NCI-H748 treated with DMSO at 0.1 percent for 48 hours (cell line): ENCODE measurements at places on chromosomes 6 and 20.

GRCh38 chr20:23305098-23305497 is 45.5 kb upstream of the NXT1 start:
- no peak for DNase-seq

- no peak for DNase-seq
Observed at GRCh38 chr6:50591135-50591534, 122.2 kb upstream of the TFAP2D start.

DNA sequence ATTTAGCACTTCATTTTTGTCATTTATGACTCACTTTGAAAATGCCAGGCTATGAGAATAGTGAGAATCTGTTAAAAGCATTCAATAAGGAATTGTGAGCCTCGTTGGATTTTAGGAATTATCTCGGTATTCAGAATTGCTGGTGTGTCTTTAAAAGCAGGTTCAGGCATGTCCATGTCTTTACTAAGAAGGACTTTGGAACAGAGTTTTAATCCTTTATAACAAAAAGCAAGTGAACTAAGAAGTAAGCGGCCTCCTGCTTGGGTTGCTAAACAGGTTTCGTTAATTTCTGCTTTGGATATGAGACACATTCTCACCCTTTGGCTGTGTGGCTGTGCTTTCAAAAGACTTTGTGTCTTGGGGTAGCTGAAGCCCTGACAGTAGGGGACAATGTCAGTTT is 74.9 kb downstream of the IGF2R start:
- DNase-seq: no peak

GRCh38 chr20:18511571-18511970 is 3.8 kb downstream of the SEC23B start:
- no peak for DNase-seq

DNA sequence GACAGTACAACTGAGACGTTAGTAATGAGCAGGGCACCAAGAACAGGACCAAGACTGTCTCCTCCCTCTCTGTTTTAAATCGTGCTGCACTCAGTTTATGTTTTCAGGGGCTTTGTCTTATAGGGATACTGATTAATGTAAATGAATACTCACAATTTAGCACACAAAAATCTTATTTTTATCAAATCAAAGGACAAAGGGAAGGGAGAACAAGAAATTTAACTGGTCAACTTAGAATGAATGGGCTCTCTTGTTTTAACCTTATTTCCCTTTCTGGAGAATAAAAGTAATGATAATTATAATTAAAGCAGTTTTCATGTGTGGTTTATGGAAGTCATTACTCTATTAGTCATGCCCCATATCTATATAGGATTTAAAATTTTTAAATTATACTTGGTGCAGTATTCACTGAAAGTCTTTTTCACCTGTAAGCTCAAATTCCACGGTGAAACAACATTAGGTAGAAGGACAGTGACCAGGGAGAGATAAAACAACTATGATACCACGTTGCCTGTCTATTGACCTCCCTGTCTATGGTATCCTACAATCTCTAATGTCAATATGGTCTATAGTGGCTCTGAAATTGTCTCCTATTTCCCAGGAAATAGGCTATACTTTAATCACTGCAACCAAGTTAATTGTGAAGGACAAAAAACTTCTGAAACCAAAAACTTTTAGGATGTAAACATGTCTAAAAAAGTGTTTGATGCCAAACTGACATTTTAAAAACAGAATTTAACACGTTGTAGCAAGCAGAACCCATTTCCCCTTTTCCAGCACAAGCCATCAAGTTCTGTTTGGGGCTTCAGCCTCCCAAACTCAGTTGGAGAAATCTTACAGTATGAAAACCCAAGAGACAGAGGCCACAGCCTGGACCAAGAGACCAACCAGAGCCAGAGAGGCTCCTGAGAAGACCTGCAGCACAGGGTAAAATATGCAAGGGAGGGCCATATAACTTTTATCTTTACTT is 15.0 kb downstream of the ELOVL5 start:
- DNase-seq: no peak

DNA sequence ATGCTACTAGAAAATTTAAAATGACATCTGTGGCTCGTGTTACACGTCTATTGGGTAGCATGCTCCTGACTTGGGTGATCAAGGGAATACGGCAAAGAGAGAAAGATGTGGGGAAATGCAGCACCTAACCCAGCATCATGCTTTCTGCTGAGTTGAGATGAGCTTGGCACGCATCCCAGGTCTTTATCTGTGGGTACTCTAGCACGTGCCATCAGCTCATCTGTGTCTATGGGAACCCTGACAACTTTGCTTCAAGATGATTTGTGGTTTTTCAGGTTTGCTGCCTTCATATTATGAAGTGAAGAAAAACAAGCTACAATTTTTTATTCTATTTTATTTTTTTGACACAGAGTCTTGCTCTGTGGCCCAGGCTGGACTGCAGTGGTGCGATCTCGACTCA is 21.0 kb downstream of the RNASET2 start:
- no peak for DNase-seq

- DNase-seq: no peak
Observed at GRCh38 chr6:116088946-116089345, 11.7 kb upstream of the NT5DC1 start.

GRCh38 chr6:52914516-52914915 is 5.0 kb upstream of the GSTA3 start:
- no peak for DNase-seq

DNA sequence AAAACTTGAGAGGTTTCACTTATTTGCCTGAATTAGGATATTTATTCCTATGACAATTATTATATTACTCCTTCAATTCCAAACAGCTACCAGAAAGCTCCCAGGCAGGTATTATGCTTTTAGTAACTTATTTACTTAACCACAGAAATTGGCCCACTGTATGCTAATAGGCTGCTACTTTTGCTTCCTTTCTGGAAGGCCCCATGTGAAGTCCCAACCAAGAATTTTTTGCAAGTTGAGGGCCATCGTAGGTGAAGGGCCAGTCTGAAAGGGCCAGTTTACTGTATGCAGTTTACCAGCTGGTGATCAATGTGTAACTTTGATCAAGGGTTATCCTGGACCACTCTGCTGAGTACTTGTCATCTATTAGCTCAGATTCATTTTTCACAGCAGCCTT is 45.0 kb downstream of the EDN1 start:
- no peak for DNase-seq

- DNase-seq: no peak
Observed at GRCh38 chr6:119602215-119603178, 252.9 kb upstream of the MAN1A1 start.

DNA sequence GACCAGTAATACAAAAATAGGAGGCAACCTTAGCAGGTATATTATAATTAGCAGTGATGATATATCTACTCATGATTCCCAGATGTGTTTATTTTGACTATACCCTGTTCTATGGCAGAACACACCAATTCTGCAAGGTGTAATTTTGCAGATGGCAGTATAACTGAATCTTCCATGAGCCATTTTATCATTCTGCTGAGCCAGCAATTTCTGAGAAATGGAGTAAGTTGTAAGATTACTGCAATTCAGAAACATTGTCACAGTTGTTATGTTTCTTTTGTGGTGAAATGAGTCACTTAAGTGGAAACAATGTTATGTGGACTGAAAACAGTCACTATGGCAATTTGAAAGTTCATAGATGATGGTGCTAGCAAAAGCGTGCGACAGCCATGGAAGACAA is 63.7 kb upstream of the RIMS1 start:
- no peak for DNase-seq

DNA sequence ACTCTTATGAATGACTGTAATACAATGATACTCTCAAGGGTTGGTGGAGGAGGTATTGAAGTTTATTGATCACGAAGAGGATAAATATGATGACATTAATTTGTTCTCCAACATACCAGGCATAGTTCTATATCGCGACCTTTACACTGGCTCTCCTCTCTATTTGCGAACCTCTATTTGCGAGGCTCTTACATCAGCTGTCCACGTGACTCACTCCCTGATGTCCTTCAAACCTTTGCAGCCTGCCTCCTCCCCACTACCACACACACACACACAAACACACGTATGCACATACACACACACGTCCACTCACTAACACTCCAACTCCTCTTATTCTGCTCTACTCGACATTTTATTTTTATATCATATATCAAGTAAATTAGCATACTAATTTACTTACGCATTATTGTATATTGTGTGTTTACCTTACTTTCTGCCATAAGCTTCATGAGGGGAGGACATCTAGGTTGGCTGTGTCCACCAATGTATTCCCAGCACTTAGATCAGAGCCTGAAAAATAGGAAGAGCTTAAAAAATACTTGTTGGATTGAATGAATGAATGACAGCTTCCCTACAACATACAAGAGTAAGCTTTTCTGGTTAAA is 53.3 kb upstream of the TNFRSF21 start:
- no peak for DNase-seq

DNA sequence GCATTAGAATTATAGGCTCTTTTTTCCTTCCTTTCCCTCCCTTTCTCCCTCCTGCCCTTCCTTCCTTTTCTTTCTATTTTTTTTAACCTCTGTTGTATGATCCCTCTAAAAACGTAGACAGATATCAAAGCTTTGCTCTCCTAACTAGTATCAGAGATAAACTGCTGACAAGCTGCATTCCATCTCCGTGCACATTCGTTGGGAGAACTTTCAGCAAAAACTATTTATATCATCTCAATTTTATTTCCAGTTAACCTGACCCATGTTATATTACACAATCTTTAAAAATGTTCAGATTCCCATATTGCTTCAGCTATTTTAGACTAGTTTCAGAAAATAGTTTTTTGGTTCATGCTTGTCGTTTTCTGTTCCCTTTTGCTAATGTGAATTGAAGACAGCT is 47.3 kb downstream of the RNF217 start:
- no peak for DNase-seq

DNA sequence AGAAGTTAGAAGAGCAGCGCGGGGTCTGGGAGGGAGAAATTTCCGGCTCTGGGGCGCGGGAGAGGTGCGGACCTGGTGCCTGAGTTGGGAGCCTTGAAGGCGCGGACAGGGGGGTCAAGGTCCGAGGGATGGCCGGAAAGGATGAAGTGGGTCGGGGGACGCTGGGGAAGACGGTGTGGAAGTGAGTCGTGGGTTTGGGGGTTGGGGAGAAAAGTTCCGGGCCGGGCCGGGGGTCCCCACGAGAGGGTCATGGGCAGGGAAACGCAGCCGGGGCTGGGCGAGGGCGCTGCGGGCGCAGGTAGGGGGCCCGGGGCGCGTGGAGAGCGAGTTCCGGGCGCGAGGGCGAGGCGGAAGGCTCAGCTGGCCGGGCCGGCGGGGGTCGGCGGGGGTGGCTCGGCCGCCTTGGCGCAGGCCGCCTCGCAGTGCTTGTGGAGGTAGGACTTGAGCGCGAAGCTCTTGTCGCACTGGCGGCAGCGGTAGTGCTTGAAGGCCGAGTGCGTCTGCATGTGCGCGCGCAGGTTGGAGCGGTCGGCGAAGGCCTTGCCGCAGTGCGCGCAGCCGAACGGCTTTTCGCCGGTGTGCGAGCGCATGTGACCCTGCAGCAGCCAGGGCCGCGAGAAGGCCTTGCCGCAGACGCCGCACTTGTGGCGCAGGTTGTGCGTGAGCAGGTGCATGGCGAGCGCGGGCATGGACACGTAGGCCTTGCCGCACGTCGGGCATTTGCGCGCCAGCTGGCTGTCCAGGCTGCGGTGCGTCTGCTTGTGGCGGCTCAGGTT is 10.5 kb upstream of the SRXN1 start:
- no peak for DNase-seq

DNA sequence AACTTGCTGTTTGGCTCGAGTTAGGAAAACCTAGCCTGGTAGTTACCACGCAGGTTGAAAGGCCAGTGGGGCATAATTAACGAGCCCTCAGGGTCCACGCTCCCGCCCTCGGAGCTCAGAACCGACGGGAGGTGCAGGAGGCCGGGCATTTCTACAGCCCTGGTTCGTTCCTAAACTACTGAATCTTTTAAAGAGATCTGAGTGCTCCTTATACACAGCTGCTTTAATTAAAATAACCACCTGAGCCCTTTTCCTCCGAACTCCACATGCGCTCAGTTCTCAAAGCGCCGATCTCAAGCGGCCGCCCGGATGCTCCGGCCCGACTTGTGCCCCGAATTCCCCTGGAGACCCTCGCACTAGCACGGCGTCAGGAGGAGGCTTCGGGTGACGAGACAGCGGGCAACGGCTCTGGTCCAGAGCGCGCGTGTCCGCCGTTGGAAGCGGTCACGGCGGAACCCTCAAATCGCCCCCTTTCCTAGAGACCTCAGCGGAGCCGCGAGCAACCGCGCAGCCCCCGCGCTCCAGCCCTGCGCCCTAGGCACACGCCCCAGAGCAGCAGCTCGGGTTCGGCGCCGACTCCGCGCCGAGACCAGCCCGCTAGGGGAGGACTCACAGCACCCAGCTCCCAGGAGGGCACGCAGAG is 397 bp downstream of the WDR27 start:
- no peak for DNase-seq

- DNase-seq: no peak
Observed at GRCh38 chr20:2228926-2229325, 66.9 kb upstream of the TGM3 start.

DNA sequence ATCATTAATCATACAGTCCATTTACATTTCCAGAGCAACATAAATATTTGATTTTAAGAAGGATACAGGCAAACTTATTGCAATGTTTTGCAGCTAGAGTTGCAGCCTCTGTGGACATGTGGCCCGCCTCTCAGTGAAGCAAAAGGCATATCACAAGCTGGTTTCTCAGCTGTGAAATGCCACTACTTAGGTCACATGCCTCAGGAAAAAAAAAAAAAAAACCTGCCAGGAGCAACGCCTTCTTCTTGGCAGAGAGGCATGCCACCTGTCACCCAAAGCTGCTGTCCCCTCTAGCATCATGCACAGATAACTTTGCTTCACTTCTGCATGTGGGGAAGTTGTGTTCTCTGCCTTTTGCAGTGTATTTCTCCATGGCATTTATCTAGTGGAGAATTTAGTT is 18.5 kb downstream of the GRM1 start:
- DNase-seq: no peak

GRCh38 chr6:16352258-16352635 is 113.9 kb downstream of the GMPR start:
- DNase-seq: no peak

GRCh38 chr6:169933839-169934698 is 182.6 kb downstream of the ERMARD start:
- no peak for DNase-seq

GRCh38 chr6:4560221-4561077 is 215.8 kb upstream of the CDYL start:
- DNase-seq: no peak

DNA sequence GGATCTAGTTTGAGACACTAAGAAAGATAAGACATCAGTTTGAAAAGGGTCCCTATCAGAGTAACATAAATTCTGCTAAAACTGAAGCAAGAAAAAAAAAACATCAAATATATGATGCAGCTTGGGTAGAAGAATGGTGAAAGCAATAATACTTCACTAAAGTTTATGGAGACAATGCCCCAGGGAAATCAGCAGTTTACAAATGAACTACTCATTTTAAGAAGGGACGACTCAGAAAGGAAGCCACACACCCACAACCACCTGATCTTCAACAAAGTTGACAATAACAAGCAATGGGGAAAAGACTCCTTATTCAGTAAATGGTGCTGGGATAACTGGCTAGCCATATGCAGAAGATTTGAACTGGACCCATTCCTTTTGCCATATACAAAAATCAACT is 143.5 kb downstream of the TPBG start:
- no peak for DNase-seq

GRCh38 chr6:121463087-121463486 is 27.6 kb downstream of the GJA1 start:
- no peak for DNase-seq
